Jurkat, Clone E6-1 (cell line): ENCODE measurements at places on chromosomes 11 and 22.

DNA sequence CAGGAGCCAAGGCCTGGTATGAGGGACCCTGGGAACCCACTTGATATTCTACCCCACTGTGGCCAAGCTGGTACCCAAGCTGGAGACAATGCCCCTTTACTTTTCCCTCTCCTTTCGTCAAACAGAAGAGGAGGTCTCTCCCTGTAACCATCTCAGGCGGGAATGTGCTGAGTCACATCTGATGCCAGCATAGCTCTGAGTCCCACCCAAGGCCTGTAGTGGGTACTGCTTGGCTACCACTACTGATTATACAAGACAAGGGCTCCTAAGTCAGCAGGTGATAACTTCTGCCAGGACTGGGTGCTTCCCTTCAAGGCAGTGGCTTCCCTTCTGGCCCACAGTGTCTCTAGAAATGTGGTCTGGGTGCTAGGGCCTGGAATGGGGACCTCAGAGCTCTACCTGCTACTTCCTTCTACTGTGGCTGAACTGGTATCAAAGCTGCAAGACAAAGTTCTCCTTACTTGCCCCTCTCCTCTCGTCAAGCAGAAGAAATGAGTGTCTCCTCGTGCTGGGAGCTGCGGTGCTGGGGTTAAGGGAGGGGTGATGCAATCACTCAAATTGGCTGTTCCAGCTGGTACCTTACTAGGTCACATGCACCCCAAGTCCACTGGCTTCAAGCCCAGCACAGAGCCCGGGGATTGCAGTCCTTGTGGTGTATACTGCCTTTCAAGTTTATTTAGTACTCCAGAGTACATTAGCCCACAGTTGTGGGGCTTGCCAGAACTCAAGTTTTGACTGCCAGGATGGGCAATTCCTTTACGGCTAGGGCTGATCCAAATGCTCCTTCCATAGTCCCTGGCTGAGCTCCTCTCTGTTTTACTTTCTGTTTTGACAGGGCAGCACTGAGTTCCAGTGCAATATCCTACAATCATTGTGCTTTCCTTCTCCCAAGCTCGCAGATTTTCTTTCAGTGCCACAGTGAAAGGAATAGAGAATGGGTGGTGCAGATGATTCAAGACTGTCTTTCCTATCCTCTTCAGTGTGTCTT, 419.7 kb upstream of the CNTN5 start:
- DNase-seq, result no peak

- DNase-seq, result no peak
Measured at GRCh38 chr11:100800202-100800601, 113.1 kb downstream of the ARHGAP42 start.

DNA sequence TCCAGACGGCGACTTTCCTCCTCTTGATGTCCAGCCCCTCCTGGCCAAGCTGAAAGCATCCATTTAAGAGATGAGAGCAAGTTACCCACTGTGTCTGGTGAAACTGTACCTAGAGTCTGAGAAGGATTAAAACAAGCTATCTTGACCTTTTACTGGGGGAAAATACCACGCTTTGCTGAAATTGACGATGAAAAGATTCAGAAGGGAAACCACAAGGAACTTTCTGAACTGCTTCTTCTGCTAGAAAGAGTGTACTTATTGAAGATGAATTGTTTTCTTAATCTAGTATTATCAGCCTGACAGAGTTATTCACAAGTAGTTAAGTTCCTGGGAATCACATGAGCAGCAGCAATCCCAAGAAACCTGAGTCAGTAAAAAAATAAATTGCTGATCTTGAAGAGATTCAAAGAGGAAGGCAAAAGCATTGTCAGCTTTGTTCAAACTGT, 13.1 kb upstream of the MS4A6A start:
- no peak for DNase-seq

DNA sequence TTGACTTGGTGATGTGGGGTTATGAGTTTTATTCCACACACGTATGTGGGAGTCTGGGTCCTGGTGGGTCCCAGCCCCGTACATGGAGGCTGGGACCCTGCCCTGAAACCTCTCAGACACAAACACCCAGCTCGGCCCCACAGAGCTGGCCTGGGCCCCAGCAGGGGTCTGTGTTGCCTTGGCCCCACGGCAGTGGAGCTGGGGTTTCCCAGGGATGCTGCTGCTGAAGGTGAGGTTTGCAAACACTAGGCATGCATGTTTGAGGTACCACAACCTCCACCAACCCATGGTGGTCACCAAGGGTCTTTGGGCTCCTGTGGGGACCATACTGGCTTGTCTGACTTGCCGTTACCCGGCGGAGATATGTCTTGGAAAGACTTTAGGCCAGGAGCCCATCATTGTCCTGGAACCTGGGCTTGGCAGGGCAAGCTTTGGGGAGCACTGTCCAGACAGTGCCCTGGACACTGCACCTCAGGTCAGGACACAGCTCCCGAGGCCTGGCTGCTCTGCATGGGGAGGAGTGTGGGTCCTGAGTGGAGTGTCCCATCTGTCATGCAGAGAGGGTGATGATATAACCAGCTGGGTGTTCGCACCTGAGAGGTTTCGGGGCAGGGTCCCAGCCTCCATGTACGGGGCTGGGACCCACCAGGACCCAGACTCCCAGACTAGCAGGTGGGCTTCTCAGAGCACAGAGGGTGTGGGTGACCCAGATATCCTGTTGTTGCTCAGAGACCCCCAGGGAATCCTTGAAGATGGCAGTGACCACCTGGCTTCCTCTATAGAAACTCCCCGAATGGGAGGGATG, 63.3 kb downstream of the KCNQ1 start:
- DNase-seq, result no peak

- DNase-seq, result no peak
Measured at GRCh38 chr11:30579415-30580175, 6.6 kb downstream of the MPPED2 start.

- DNase-seq, result no peak
Measured at GRCh38 chr11:22371160-22371559, 33.0 kb downstream of the SLC17A6 start.

- peak; percentile 78 for DNase-seq
Measured at GRCh38 chr11:115217726-115218311, 286.4 kb downstream of the CADM1 start.

- no peak for DNase-seq
Measured at GRCh38 chr11:108221371-108221770, 1.1 kb downstream of the NPAT start.

- DNase-seq, result no peak
Measured at GRCh38 chr11:15806217-15806616, 550.1 kb downstream of the SOX6 start.

DNA sequence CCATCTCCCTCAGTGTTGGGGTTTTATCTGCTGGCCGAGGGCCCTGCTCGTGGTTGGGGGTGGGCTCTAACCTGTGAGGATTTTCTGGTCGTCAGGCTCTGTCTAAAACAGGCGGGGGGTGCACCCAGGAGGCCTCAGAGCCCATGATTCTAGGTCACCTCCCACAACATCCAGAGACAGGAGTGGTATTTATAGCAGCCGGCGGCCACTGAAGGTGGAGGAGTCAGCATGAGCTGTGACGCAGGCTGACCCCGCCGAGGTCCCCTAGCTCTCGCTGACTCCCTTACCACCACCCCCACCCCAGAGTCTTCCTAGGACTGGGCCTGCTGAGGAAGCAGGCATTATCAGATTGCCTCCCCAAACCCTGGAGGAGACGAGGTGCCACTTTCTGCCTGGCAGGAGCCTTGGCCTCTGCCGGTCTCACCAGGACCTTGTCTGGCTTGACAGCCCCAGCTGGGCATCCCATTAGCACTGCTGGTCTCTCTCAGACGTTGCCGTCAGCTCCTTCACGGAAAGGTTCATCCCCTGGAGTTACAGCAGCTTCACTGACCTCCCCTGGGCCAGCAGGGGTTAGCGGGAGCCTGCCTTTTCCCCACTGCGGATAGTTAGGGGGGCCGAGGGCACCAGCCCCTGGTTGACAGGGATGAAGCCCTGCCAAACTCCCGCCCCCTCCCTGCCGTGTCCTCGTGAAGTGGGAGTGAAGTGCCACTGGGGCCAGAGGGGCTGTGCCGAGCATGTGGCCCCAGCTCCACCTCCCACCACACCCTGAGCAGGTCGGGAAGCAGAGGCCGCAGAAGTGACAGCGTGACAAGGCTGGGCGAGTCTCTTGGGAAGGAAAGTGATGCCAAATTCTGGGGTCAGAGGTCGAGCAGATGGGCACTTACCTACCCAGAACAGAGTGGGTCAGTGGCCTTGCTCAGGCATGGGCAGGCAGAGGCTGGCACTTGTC, 26.5 kb downstream of the DAGLA start:
- no peak for DNase-seq

DNA sequence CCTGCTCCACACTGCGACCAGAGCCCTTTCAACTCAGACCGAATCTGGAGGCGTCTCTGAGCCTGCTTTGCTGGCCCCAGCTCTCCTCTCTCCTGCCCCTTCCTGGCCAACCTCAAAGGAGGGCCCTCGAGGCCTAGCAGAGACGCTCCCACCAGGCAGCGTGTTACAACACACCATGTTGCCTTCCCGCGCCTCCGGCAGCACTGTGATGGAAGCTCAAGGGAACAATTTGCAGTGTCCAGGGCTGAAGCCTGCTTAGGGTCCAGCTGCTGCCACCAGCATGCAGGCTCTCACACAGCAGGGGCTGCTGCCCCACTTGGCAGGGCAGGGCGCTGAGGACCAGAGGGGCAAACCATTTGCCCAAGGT, 18.4 kb downstream of the LINC01488 start:
- DNase-seq, result no peak

- DNase-seq, result no peak
Measured at GRCh38 chr22:41687901-41688364, 734 bp downstream of the SNU13 start.

DNA sequence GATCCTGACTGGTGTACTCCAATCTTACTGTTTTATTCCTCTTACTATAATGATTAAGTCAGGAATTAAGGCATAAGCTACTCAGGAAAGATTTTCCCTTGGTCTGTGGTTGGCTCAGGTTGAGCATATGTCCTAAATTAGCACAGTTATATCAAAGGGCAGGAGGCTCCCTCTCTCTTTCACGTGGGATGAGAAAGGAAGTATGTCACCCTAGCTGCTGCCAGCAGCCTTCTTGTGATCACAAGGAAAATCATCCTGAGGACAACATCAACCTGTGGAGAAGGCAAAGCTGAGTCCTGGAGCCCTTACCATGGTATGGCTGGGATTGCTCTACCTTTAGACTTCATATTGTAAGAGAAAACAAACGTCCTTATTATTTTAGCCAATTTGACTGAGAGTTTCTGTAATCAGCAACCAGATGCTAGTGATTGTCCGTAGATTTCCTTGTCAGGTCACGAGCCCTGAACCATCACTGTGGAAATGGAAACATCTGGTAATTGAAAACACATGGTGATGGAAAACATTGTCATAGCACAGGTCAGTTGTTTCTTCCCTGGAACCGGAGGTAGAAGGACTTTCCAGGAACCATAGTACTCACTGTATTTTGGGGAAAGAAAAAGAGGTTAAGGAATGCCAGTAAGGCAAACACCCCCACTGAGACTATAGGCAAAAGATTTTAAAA, 40.6 kb upstream of the DEUP1 start:
- DNase-seq, result no peak

DNA sequence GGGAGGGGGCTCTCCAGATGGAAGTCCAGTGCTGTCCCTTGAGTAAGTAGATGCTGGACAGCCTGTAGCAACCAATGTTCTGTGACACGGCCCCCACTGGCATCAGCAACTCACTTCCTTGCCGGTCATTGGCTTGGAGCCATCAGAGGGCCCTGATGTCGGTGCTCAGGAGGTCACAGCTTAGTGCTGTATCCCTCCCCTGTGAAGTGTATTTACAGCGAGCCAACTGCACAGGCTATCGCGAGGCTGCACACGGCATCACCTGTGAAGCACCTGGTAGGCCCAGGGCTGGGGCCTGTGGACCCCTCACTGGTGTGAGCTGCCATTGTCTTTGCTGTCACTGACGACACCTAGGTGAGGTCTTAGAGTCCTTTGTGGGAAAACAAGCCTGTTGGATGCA, 13.4 kb upstream of the ACR start:
- no peak for DNase-seq

DNA sequence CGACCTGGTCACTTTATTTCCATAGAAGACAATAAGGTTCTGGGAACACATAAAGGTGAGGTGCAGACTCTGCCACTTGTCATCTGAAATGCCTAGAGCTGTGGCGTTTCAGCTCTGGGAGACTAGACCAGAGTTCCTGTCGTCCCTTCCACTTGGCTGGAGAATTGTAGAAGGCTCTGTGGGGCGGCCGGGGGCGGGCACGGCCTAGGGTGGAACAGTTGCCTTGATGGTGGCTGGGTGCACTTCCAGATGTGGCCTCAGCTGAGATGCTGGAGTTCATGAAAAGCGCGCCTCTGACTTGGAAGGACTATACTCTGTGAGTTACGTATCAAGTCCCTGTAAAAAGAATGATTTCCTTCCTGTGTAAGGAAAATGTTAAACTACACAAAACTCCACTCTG, 16.8 kb downstream of the TRMU start:
- DNase-seq, result no peak

DNA sequence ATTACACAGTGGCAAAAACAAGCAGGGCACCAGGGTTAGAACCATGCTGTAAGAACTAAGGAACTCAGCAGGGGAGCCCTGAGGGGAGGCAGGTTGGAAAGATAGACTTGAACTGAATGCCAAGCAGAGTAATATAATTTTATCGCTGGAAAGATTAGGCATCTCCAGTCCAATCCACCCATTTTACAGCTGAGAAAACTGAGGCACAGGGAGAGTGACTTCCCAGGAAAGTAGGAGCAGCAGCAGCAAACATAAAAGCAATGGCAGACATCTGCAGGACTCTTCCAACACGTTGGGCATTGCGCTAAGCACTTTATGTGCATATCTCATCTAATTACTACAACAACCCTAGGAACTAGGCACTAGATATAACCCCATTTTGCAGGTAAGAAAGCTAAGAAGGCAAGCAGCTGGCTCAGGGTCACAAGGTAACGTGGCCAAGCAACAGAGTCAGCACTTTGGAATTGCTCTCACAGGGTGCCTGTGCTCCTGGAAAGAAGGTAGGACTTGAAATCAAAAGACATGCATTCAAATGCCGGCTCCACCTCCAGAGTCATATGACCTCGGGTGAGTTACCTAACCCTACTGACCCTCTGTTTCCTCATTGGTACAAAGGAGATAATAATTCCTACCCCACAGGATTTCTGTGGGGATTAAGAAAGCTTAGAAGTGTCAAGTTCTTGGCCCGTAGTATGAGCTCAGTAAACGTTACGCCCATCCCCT, 215.3 kb downstream of the BARX2 start:
- DNase-seq, result no peak

- DNase-seq, result no peak
Measured at GRCh38 chr11:64267207-64267945, 16.0 kb downstream of the PLCB3 start.

GRCh38 chr11:77136074-77136473, 8.0 kb downstream of the MYO7A start:
- no peak for DNase-seq

DNA sequence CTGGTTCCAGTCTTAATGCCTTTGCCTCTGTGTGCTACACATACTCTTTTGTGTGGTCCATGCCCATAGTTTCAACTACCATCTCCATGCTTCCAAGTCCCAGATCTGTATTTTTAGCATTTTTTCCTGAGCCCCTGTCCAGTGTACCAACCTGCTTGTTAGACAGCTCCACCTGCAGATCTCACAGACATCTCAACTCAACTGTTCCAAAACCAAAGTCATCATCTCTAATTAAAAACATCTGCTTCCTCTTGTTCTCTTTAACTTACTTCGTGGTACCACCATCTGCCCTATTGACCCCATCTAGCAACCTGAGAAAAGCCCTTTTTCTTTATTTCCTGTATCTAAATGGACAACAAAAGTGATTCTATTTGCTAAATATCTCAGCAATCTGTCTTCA, 8.6 kb upstream of the KMT2A start:
- DNase-seq, result no peak

GRCh38 chr22:35804421-35804820, 86.7 kb downstream of the APOL5 start:
- DNase-seq, result no peak
